Frontal cortex (tissue), 4 donors: ENCODE measurements at places on chromosomes 16 and 17. TPM values are rescaled to one million over a fixed set of nuclear protein-coding genes. Genes with fewer than 3 reads are reported as not detected.
A peak's percentile ranks its signal among the peaks of the same experiment; 100 is the strongest.

The SEC14L5 gene
- 0.41 TPM for total RNA-seq

The KRTAP16-1 gene
- not detected for total RNA-seq

The TP53TG3 gene
- total RNA-seq: not detected

The ICAM2 gene
- total RNA-seq: 7.3 TPM

The ASGR1 gene
- 18.8 TPM for total RNA-seq

The TNP2 gene
- not detected for total RNA-seq

The PIMREG gene
- total RNA-seq: 4.1 TPM

GRCh38 chr17:17994271-17995069 lies 21.8 kb downstream of the DRC3 start:
- DNase-seq: no peak

- DNase-seq: no peak
Observed at GRCh38 chr17:40610359-40610758, 37.3 kb downstream of the SMARCE1 start.

DNA sequence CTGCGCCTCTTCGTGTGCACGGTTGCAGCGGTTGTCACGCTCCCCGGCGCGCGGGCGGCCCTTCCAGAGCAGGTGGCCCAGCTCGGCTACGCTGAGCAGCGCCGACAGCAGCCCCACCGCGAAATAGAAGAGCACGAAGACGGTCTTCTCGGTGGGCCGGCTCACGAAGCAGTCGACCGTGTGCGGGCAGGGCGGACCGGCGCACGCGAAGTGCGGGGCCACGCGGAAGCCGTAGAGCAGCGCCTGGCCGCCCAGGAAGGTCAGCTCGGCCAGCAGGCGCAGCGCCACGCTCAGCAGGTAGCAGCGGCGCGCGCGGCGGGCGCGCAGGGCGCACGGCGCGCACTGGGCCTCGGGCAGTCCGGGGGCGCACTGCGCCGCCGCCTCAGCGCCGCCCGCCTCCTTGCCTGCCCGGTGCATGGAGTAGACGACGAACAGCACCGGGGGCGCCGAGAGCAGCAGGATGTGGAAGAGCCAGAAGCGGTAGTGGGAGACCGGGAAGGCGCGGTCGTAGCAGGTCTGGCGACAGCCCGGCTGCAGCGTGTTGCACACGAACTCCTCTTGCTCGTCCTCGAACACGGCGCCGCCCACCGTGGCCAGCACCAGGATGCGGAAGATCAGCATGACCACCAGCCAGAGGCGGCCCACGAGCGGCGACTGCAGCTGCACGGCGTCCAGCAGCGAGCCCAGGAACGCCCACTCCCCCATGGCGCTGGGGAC lies 1.3 kb downstream of the GJD3 start:
- peak; percentile 50 for DNase-seq

DNA sequence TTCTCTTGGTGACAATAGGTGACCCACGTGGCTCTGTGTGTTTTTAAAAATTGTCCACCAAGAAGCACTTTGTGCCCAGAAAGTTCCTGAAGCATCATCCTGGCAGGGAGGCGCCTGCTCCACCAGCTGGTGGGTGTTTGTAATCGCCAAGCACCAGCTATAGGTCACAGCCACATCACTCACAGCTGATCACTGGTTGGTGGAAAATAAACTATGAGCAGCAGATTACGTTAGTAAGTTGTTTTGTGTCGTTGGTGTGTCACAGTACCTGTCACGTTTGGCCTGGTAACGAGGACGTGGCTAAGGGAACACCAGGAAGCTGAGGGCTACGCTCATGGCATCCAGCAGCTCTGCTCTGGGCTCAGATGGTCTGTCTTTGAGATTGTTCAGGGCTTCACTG lies 10.1 kb downstream of the MRM3 start:
- DNase-seq: no peak

GRCh38 chr17:33482636-33483035 lies 189.5 kb upstream of the ASIC2 start:
- no peak for DNase-seq

DNA sequence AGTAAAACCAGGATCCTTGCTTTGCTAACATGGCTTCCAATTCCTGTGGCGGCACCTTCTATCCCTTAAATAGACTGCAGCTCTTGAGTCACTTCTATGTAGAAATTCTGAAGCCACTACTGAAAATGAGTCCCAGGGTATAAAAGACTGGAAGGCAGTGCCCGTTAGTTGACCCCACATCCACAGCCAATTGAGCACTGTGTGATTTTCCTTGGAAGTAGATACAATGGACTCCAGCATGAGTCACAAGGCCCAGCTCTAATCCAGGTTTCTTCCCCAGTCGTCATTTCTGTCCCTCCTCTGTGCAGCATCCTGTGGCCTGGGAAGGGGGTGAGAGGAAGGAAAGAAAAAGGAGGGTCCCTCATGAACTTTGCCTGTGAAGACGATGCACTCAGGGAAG lies 69.5 kb downstream of the HLF start:
- no peak for DNase-seq

DNA sequence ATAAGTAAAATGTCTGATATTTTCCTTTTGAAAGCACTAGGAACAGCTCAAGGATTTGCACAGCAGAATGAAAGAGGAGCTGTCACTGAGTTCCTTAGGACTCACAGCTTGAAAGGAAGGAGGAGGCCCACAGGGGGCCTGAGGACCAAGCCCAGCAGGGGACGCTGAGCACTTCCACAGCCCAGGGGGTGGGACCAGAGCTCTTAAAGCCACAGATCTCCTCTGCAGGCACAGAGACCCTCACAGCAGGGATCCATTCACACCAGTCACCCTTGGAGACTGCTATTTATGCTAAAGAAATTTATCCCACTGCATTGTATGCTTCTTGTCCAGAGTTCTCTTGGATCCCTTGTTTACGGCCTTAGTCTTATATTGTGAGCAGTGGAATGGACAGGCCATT lies 253.3 kb downstream of the STX8 start:
- DNase-seq: no peak

DNA sequence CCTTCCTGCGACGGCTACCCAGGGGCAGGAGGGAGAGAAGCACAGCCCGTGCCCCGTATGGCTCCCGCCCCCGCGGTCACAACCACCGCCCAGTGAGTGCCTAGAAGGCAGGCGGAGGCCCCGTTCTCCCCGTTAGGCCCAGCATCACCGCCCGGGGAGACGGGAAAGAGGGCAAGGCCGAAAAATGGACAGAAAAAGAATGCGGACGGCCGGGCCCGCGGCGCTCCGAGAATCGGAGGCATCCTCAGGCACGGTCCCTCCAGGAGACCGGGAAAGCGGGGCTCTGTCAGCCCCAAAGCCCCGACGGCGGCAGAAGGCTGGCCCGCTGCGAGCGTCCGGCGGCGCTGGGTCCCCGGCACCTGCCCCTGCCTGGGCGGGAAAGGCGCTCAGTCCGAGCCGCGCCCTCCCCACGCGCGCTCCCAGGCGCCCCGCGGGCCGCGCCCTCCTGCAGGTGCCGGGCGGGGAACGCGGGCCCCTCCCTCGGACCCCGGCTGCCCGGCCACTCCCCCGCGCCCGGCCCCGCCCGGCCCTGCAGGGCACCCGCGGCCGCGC lies 407 bp downstream of the MCRIP1 start:
- no peak for DNase-seq

DNA sequence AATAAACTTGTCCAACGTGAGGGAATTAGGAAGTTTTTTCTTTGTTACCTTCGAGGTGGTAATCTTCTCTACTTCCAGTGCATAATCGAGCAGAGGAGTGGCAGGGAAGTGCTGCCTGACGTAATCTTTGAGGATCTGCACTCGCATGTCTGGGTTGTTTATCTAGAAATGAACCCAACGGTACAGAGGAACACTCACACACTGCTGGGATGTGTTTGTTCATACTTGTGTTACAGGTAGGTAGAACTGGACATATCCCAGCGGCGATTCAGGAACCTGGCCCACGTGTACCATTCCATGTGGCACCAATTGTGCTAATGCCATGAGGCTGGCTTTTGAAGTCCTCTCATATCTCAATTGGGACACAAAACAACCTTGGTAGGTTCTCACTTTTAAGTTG lies 4.2 kb upstream of the KLHL11 start:
- no peak for DNase-seq

DNA sequence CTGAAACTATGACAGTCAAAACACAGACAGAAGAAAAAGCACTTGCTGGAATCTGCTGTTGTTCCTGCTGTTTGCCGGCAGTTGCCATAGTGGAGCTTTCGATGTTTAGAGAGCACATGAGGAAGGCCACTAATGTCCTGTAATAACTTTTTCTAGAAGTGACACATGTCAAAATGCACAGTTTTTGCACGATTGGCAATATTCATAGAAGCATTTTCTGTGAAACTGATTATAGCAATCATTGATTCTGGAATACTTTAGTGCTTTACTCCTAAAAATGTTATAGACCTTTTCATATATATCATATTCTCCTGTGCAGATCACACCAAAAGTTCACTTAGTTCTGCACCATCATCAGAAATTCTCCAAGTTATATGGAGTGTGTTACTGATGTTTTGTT lies 407.0 kb upstream of the SOX9 start:
- DNase-seq: no peak

GRCh38 chr16:336269-336668 lies 16.3 kb downstream of the AXIN1 start:
- no peak for DNase-seq

DNA sequence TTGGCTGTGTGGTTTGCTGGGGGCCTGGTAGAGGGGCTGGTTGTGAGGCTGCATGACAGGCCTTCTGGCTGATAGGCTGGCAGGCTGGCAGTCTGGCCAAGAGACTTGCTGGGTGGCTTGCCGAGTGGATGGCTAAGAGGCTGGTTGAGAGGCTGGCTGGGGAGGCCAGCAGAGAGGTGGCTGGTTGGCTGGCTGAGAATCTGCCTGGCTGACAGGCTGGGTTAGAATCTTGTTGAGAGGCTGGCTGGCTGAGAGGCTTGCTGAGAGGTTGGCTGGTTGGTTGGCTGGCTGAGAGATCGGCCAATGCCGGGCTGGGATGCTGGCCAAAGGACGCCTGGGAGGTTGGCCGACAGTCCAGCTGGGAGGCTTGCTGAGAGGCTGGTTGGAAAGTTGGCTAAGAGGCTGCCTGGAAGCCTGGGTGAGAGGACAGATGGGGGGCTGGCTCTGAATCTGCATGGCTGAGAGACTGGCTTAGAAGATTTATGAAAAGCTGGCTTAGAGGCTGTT lies 35.9 kb upstream of the ACSM2B start:
- no peak for DNase-seq

DNA sequence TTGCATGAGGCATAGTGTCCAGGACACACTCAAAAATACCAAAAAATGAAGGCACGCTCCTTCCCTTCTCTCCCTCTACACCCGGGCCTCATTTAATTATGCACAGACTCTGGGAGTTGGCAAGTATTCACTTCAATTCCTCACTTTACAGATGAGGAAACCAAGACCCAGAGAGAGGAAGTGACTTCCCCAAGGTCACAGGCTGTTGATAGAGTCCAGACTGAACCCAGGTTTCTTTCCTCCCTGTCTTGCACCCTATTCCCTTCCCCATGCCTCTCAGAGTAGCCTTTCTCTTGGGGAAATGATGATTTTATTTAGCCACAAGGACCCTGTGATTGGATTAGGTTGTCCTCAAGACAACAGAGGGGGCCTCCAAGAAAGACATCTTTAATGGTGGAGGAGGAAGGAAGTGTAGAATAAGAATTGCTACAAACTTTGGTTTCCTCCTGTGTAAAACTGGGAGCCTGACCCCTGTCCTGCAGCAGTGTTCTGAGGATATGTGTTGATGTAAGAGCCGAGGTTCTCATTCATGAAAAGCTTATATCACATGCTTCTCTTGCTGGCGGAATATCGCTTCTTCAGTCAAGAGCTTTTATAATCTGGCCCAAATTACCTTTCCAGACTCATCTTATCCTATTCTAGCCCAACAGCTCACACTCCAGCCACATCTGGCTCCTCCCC lies 48.8 kb upstream of the SIAH1 start:
- DNase-seq: no peak

DNA sequence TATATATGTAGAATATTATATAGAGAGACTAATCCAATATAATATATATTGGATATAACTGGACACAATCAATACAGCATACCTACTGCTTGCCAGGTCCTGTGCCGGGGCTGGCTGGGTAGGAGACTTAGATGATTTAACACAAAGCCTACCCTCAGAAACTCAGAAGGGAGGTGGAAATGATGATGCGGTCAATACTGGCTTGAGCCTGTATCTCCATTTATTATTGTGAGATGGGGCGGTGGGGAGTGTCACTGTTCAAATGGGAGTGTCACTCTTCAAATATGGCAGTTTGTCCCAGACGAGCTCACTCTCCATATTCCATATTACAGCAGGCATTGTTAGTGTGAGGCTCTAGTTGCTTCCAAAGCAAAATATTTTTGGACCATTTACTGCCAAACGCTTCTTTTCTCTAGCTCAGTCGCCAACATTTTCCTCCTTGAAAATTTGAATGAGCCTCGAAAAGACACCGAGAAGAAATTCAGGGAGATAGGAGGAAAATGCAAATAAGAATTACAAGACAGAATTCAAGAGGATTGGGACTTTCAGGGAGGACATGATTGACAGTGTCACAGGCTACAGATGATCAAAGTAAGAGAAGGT lies 70.7 kb downstream of the WSCD1 start:
- no peak for DNase-seq

DNA sequence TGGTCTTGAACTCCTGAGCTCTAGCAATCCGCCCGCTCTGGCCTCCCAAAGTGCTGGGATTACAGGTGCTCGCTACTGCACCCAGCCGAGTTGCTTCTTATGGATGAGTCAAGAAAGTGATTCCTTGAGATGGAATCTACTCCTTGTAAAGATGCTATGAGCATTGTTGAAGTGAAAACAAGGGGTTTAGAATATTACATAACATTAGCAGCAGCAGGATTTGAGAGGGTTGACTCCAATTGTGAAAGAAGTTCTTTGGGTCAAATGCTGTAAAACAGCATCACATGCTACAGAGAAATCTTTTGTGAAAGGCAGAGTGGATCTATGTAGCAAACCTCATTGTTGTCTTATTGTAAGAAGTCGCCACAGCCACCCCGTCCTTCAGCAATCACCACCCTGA lies 72.7 kb downstream of the NT5M start:
- no peak for DNase-seq

GRCh38 chr17:12406623-12407215 lies 259.0 kb upstream of the MYOCD start:
- DNase-seq: no peak
